ENCODE measurements at places on chromosomes 7 and 10. TPM values are rescaled to one million over a fixed set of nuclear protein-coding genes. Genes with fewer than 3 reads are reported as not detected.

Gene HGF
- 0.69 TPM for total RNA-seq

Gene FKBP6
- total RNA-seq, result not detected

Gene NKX2-3
- total RNA-seq, result not detected

Gene TAS2R3
- not detected for total RNA-seq

Gene GPRIN2
- total RNA-seq, result not detected

Gene ARHGAP22
- 37.4 TPM for total RNA-seq

Gene STAG3
- 0.13 TPM for total RNA-seq

Gene SEMA3D
- total RNA-seq, result 3.2 TPM

Gene ZPBP
- not detected for total RNA-seq

Gene ADAM22
- 0.67 TPM for total RNA-seq

Gene NUDT5
- total RNA-seq, result 84.6 TPM

Gene ABCB1
- 42.0 TPM for total RNA-seq

Gene PKD1L1
- 1.8 TPM for total RNA-seq

Gene GFRA1
- total RNA-seq, result 3.7 TPM

Gene ANKRD2
- total RNA-seq, result 0.67 TPM

Gene CD36
- total RNA-seq, result 9.4 TPM

Gene MXI1
- 4.4 TPM for total RNA-seq

Gene LZTS2
- 95.7 TPM for total RNA-seq

Gene DENND2A
- total RNA-seq, result 0.15 TPM

Gene C7orf57
- 0.15 TPM for total RNA-seq

Gene MKX
- total RNA-seq, result not detected

Gene HABP2
- total RNA-seq, result not detected

Gene IL6
- total RNA-seq, result 11.0 TPM

Gene GSTO2
- total RNA-seq, result 0.30 TPM

Gene GPR37
- total RNA-seq, result not detected

Gene KNDC1
- 0.13 TPM for total RNA-seq

Gene STEAP4
- total RNA-seq, result not detected

Gene PGAM2
- not detected for total RNA-seq

Gene VIPR2
- not detected for total RNA-seq

Gene NPY4R2
- total RNA-seq, result not detected

Gene OR13A1
- total RNA-seq, result not detected

Gene KIAA1549
- 3.8 TPM for total RNA-seq

Gene ADGRA1
- total RNA-seq, result not detected

Gene AKR1B1
- 90.6 TPM for total RNA-seq

Gene CYP2C9
- not detected for total RNA-seq
